ENCODE measurements at places on chromosomes 7 and 10.

DNA sequence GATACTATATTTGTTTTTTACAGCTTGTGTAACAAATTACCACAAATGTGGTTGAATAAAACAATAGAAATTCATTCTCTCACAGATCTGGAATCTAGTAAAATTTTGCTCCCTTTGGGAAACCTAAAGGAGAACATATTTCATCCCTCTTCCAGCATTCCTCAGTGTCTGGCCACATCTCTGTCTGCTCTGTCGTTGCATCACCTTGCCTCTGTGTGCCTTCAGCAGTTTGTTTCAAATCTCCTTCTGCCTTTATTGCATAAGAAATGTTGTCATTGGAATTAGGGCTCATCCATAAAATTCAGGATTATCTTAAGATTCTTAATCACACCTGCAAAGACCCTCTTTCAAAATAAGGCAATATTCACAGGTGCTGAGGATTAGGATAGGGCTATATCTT lies 14.5 kb downstream of the OR2A14 start:
- no peak for DNase-seq

DNA sequence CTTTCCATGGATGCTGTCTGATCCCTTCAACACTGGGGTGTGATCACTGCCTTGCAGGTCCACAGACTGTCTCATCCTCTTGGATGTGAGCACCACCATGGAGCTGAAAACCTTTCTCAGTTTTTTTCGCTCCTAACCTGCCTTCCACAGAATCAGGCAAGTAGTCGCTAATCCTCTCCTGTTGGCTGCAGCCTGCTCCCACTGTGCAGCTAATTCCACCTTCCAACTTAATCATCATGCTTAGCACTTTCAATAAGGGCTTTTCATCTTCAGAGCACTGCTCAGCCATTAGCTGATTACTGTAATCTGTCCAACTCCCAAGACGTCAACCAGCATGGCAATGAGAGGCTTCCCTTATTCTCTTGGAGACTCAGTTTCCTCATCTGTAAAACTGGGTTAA lies 15.1 kb upstream of the CDH23 start:
- no peak for DNase-seq

GRCh38 chr7:137670222-137671064 lies 176.3 kb downstream of the DGKI start:
- DNase-seq, result no peak

GRCh38 chr10:31036209-31036608 lies 4.5 kb upstream of the ZNF438 start:
- no peak for DNase-seq

- peak; percentile 41 for DNase-seq
Observed at GRCh38 chr10:84783386-84783785, 455.0 kb downstream of the CCSER2 start.

GRCh38 chr10:121803611-121804010 lies 124.2 kb downstream of the ATE1 start:
- no peak for DNase-seq

- peak; percentile 39 for DNase-seq
Observed at GRCh38 chr10:122878799-122879338, 512 bp downstream of the FAM24B start.

GRCh38 chr10:103111918-103112877 lies 80.9 kb downstream of the NT5C2 start:
- no peak for DNase-seq

GRCh38 chr10:132845780-132846595 lies 60.0 kb upstream of the NKX6-2 start:
- DNase-seq, result no peak
